ENCODE measurements at places on chromosomes 7 and 10.

DNA sequence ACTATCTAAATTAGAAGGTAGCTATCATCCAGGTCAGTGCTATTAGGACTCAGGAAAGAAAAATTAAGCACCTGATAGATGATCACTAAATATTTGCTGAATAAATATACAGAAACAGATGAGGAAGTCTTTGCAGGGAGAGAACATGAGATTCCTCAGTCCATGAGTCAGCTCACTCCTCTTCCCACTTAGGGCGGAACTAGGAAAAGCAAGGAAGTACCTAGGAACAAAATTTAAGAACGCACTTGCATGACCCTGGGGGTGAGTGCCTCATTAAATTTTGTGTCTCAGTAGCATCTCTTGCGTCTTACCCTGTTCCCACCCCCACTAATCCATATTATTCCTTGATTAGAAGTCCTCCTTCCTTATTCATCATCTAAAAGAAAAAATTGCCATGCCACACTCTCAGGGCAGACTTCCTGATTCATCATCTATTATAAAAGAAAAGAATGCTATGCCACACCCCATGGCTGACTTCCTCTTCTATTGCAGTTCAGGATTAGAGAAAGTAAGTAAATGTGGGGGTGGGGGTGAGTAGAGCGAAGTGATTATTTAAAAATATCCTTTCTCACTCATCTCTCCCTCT lies 208.8 kb downstream of the THSD7A start:
- DNase-seq: peak; percentile 13

DNA sequence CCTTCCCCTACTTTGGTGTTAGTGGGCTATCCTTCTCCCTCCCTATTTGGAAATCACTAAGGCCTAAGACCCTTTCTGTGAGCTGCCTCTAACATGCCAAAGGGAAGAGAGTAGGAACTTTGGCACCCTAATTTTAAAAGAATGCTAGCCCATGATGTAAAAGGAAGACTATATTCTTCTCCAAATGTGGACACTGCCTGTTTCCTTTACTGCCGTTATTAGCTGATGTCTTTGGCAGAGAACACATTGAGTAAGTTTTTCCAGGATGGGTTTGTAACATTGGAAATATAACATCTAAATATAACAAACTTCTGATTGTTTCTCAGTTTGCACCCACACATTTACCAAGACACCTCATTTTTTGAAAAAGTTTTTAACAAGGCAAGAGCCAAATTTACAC lies 56.9 kb upstream of the TNKS2 start:
- no peak for DNase-seq

GRCh38 chr7:116829493-116829892 lies 32.9 kb upstream of the CAPZA2 start:
- no peak for DNase-seq

GRCh38 chr10:113261161-113261560 lies 291.7 kb upstream of the HABP2 start:
- no peak for DNase-seq

DNA sequence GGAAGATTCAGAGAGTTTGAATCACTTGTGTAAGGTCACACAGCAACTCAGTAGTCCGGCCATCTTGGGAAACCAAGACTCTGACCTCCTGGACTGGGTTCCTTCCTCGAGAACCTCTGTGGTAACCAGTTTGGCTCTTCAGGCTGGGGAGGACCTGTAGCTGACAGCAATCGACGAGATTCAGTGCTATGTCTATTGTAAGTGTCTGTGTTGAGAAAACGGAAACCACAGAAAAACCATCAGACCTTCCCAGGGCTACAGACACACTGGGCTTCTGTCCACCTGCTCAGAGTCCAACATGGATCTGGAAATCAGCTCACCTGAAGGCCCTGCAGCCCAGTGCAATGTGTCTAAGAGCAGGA lies 403.7 kb downstream of the RPS24 start:
- no peak for DNase-seq

- no peak for DNase-seq
Observed at GRCh38 chr7:39088730-39089593, 111.3 kb downstream of the POU6F2 start.

- no peak for DNase-seq
Observed at GRCh38 chr7:158570449-158571170, 17.0 kb downstream of the PTPRN2 start.

DNA sequence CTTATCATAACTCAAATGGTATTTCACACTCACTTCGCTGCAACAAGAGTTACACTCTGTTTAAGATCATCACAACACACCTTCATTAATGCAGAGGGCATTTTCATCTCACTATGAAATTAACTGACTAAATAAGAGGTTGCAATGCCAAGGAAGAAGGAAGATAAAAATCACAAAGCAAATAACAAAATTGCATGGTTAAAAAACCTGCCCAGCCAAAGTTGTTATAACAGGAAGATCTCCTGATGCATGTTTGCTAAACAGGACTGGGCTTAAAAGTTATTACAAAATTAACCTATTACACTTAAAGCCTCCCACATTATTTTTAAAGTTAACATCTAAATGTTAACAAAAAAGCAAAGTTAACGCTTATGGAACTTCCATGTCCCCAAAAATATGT lies 11.8 kb downstream of the FAM13C start:
- DNase-seq: no peak

DNA sequence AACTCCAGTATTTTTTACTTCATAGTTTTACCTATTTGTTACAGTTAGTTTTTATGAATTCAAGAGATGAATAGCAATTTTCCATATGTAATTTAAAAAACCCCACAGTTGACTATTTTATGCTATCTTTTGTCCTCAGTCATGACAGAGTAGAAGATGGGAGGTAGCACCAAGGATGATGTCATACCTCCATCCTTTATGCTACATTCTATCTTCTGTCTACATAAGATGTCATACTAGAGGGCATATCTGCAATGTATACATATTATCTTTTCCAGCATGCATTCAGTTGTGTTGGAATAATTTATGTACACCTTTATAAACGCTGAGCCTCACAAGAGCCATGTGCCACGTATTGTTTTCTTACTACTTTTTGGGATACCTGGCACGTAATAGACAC lies 184.2 kb downstream of the CFTR start:
- DNase-seq: no peak

GRCh38 chr7:87345962-87346371 lies 503 bp downstream of the CROT start:
- DNase-seq: no peak

- DNase-seq: peak; percentile 82
Observed at GRCh38 chr10:14579405-14579804, 195.3 kb downstream of the FAM107B start.

DNA sequence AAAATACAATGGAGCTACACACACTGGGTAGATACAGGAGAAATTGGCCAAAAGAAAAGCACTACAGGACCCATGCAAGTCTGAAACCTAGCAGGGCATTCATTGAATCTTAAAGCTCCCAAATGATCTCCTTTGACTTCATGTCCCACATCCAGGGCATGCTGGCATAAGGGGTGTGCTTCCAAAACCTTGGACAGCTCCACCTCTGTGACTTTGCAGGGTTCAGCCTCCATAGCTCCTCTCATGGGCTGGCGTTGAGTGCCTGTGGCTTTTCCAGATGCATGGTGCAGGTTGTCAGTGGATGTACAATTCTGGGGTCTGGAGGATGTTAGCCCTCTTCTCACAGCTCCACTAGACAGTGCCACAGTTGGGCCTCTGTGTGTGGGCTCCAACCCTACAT lies 626.3 kb upstream of the POT1 start:
- DNase-seq: no peak

- DNase-seq: no peak
Observed at GRCh38 chr7:30674876-30675275, 7.4 kb downstream of the CRHR2 start.

GRCh38 chr7:151945224-151945623 lies 11.0 kb upstream of the GALNTL5 start:
- no peak for DNase-seq

DNA sequence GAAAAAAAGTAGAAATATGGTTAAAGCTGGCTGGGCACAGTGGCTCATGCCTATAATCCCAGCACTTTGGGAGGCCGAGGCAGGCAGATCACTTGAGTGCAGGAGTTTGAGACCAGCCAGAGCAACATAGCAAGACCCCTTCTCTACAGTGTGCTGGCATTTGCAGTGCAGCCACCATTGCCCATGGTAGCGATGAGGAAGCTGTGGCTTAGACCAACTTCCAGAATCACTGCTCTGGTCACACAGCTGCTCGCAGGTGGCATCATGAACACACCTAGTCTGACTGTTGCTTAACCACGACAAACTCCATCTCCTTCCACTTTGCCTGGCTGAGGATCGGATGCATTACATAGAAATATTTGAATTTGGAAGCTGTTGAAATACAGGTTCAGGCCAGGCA lies 137.1 kb downstream of the CUX1 start:
- no peak for DNase-seq

- DNase-seq: no peak
Observed at GRCh38 chr10:6558759-6559461, 21.2 kb downstream of the PRKCQ start.

- no peak for DNase-seq
Observed at GRCh38 chr7:1545417-1546246, 10.4 kb downstream of the TMEM184A start.

GRCh38 chr7:136074843-136075242 lies 97.7 kb upstream of the MTPN start:
- no peak for DNase-seq

DNA sequence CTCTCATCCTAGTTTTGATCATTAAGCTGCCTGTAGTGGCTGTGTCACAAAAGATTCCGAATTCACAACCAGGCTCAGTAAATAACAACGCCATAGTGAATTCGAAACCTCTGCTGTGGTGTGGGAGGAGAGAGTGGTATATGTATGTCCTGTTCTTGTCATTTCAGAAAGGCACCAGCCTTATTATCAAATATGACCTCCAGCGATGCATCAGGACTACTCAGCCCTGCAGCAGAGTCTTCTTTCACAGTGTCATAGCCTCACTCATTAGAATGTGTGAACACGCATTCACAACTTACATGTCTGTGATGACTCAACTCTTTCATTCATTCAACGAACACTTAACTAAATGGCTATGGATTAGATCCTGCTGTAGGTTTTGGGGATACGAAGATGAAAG lies 15.3 kb downstream of the AOC1 start:
- no peak for DNase-seq

DNA sequence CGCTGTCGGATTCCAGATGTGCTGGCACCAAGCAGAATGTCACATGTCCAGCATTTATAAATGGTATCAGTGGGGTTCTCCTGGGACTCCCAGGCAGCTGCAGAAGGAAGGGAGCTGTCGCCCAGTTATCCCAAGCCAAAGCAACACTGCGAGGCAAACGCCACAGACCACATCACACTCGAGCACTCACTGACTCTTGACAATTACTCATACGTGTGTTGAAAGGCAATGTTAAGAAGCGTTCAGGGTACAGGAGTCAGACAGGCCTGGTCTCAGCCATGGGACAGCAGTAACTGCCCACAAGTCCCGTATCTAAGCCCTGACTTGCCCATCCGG lies 113.4 kb downstream of the DIP2C start:
- peak; percentile 25 for DNase-seq

DNA sequence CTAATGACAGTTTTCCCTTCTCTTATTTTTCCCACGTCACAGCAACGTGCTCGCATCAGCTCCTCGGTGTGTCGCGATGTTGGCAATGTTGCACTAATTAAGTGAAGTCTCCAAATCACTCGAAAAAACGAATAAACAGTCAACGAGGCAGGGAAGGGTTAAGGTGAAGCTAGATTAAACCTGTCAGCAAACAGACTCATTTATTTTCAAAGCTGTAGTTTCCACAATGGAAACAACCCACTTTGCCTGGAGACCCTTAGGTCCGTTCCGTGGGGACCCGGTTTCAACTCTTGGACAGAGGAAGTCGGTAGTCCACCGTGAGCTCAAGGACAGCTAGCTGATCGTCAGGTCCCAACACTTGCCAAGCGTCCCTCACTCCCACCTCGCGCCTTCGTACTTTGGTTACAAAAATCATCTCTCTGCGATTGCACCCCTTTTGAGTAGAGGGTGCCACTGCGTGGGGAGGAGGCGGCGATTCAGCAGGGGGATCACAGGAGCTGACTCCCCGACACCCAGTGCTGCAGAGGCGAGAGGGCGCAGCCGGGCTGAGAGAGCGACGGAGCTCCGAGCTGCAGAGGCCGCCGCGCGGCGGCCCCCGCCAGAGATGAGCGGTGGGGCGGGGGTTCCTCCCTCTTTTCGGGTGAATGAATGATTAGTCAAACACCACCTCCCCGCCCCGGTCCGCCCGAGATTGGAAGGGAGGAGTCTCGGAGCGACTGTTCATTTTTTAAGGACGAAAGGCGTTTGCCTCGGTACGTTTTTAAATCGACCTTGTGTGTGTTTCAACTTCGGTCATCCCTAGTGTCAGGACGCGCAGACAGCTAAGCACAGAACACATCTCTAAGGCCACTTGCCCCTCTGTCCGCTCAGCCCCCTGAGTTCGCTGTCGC lies 1.3 kb upstream of the BMPER start:
- peak; percentile 25 for DNase-seq

- no peak for DNase-seq
Observed at GRCh38 chr10:5885619-5886018, 4.1 kb downstream of the ANKRD16 start.

DNA sequence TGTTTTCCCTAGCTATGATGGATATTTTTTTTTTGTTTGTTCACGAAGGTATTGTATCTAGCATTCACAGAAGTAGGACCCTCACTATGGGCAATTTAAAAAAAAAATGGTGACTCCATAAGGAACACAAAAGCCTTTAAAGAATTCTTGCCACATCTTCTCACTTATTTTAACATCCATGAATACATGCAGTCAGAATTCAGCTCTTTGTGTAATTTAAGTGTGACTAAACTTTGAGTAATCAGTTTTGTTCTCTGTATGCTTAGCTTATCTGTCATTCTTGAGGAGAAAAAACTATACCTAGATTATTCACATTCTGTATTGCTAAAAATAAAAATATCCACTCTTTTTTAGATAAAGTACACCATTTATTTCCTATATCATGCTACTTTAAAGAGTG lies 313.2 kb upstream of the KCND2 start:
- peak; percentile 82 for DNase-seq

DNA sequence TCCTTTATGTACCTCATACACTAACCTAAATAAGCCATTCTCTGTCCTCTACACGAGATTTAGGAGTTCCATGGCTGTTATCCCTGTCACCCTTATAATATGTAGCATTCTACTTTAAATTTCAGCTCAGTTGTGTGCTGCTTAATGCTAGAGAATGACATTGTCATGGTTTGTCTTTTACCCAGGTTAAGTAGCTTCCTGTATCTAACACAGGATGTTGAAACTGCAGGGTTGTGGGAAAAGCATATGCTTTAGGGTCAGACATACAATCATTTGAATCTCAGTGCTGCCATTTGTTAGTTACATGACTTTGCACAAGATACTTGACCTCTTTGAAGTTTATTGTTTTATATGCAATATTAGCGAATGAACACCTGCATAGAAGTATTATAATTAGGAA lies 235.1 kb upstream of the CACNA2D1 start:
- no peak for DNase-seq

Measured in amniotic epithelial cell (primary cell).